Brain pericyte (primary cell): ENCODE measurements at places on chromosomes 16 and 17.

DNA sequence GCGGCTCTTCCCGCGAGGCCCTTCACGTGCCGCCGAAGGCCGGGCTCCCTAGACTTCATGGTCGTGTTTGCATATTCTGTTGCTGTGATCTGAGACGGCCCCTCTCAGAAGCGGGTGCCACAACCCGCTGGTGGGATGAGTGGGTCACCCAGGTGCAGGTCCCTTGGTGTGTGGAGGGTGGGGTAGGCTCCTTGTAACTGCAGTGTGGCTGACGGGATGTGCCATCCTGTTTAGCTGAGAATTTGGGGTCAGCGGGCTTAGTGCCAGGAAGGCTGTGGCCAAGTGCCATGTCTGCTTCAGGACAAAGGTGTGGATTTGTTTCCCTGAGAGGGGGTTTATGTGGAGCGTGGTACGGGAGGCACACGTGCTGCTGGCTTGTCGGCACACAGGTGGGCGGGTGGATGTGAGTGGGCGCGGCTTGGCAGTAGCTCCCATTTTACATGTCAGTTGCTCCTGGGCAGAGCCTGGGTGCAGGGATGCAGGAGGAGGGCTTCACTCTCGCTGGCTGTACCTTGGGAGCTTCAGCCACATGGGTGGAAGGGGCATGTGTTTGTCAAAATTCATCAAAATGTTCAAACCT is 9.2 kb upstream of the WFIKKN1 start:
- no peak for DNase-seq

DNA sequence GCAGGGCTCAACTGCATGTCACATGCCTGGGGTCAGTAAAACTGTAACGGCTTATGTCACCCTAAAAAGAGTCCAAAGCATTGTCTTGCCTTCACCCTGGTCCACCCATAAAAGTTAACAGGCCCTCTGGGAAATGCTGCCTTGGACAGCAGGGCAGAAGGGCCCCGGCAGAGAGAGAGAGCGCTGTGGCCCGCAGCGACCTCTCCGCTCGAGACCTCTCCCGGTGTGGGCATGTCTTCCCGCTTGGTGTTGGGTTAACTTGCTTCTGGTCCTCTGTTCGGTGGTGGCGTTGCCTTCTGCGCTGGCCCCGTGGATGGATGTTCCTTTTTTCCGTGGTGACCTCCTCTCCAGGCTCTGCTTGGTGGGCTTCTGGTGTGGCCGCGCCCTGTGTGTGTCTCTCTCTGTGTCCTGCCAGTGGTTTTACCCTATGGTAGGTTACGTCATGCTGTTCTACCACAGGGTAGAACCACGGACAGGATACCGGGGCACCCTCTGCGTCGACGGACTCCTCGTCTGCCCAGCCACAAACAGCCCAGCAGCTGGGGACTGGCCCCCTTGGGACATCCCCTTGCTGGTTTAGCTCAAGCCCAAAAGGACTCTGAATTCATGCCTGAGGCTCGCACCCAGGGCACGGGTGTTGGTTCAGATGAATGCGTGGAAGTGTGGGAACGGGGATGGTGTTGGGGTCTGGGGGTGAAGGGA is 18.3 kb upstream of the CLEC18A start:
- no peak for DNase-seq

DNA sequence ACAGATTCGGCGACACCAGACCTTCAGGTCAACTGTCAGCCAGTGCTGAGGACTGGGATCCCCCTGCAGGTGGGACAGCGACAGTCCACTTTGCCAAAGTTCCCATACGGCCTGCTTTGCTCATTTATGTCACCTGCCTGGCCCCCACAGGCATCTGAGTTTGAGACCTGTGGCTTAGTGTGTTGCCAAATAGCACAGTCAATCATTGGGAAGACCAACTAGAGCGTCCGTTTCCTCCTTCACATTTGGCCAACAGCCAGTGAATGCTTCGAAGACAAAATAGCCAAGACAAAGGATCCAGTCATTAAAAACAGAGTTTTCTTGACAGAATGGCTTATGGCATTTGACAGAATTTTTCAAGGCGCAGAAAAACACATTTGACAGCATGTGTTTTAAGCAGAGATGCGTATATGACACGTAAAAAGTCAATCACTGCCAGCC is 113.8 kb downstream of the ABCC12 start:
- no peak for DNase-seq

- no peak for DNase-seq
These were observed 12.9 kb downstream of the NUBP1 start for GRCh38 chr16:10756574-10756973.

DNA sequence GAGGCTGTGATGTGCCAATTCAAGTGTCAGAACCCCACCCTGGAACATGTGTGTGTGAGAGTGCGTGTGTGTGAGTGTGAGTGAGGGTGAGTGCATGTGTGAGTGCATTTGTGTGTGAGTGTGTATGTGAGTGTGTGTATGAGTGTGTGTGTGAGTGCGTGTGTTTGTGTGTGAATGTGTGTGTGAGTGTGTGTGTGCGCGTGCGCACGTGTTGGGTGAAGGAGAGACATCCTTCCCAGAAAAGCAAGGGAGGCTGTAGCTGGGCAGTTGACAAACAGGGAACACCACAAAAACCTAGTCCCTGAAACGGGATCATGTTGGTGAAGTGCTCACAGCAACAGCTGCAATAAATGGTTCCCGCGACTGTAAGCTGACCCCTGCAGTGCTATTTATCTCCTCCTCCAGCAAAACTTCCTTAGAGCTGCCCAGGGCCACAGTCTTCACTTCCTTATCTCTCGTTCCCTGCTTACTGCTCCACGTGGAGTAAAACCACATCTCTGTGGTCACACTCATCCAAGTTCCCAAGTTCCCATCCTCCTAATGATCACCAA is 40.1 kb upstream of the RPL38 start:
- no peak for DNase-seq

DNA sequence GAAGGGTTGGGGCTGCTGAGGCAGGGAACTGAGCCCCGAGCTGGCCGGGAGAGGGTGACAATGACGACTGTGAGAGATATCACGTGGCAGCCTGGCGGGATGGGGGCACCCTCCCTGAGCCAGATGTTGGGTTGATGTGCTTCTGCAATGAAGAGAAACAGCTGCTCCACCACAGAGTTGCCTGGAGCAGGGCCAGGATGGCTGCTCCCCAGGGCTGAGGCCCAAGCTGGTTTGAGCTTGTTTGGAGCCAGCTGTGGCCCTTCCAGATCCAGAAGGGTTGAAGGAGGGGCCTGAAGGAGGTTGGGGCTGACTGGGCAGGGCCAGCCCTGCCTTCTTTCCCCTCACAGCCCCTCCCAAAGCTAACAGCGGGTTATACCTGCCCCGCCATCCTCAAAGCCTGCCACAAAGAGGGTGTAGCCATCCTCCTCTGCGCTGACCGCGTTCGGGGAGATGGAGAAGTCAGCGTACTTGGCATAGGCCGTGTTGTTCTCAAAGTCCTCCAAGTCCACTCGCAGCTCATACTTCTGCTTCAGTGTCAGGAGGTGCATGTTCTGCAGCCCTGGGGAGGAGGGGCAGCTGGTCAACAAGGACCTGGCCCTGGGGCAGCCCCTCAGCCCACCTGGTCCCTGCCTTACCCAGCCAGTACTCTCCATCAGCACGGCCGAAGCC is 2.1 kb downstream of the MFAP4 start:
- peak; percentile 67 for DNase-seq

- DNase-seq = no peak
These were observed 7.1 kb downstream of the CARHSP1 start for GRCh38 chr16:8861563-8862308.

- DNase-seq = no peak
These were observed 65.8 kb downstream of the NKD1 start for GRCh38 chr16:50613964-50614474.

GRCh38 chr17:41049110-41049509 is 2.0 kb upstream of the KRTAP2-1 start:
- no peak for DNase-seq
